Stimulated activated CD8-positive, alpha-beta memory T cell treated with anti-CD3 and anti-CD28 coated beads, Interleukin-7, amount 100 ng/mL, for 1 hour (primary cell): ENCODE measurements at places on chromosomes 2 and 18.
A peak's percentile ranks its signal among the peaks of the same experiment; 100 is the strongest.

- DNase-seq = no peak
Measured at GRCh38 chr18:66603941-66604627, at the start of gene CDH19. TSS of gene CDH19 (minus strand) at chr18:66604090. CDS start at chr18:66572204, 31,886 bp downstream.

DNA sequence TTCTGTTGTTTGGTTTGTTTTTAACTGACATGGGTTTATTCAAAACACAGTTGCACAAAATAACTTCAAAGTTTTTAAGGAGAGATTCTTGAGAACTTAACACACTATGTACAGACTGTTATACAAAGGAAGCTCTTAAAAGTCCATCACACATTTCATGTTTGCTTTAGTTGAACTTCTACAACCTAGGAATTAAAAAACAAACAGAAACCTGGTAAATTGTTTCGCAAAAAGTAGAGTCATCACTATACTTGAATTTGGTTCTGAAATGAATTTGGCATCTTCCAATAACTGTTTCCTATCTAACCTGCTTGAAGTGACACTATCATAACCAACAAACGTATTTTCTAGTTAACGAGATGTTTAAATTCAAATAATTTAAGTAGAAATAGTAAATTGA is 21.8 kb downstream of the TRIP12 start:
- no peak for DNase-seq

GRCh38 chr2:57698935-57699449 is 347.6 kb upstream of the VRK2 start:
- no peak for DNase-seq

- no peak for DNase-seq
Measured at GRCh38 chr2:69836316-69836715, 6.9 kb downstream of the GMCL1 start.

- no peak for DNase-seq
Measured at GRCh38 chr2:222878877-222879603, 18.2 kb downstream of the ACSL3 start.

DNA sequence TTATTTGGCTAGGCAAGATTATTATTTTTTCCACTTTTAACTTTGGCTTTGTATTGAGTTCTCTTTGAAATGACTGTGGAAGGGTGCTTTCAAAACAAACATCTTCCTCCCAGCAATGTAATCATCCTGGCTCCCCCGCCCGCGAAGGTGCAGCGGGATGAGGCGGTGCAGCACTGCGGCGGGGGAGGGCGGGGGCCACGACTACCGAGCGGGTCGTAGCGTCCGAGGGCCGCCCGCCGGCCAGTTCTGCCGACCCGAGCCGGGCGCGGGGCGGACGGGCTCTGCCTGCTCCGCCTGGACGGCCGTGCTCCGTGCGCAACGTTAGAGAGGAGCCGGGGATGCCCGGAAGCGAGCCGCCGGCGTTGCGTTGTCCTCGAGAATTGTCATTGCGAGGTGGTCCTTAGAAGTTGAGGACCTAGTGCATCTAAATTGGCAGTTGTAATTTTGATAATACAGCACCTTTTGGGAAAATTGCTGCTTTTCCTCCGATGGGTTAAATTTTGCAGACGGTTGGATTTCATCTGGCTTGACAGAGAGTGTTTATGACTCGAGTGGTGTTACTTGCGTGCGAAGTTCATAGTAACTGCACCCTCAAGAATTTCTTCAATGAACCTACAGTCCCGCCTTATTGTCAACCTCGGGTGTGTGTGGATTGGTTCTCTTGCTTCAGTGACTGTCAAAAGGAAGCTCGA is 1.1 kb downstream of the EPC2 start:
- peak; percentile 20 for DNase-seq

- no peak for DNase-seq
Measured at GRCh38 chr2:231053846-231054245, 2.8 kb upstream of the PSMD1 start.
